ENCODE measurements at places on chromosomes 2 and 18.
A peak's percentile ranks its signal among the peaks of the same experiment; 100 is the strongest.

GRCh38 chr2:69514406-69514805 lies 77.2 kb upstream of the NFU1 start:
- no peak for DNase-seq

GRCh38 chr2:108621087-108621559 lies 86.9 kb downstream of the LIMS1 start:
- DNase-seq = peak; percentile 14

DNA sequence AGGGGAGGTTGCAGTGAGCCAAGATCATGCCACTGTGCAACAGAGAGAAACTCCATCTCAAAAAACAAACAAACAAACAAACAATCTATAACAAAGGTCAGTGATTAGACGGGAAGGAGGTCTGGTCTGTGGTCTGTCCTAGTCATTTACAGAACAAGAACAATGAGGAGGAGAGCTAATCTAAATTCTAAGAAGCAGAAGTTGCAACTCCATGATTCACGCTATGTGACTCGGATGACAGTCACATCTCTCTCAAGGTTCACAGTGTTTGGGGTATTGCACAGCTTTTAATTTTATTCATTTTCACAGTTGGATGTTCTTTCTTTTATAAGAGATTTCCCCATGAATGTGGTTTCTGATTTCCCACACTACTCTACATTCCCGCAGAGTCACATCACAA lies 218.7 kb upstream of the PIEZO2 start:
- DNase-seq = no peak

- DNase-seq = peak; percentile 66
These were observed 577 bp upstream of the TANC1 start for GRCh38 chr2:158967731-158968395.

- no peak for DNase-seq
These were observed 20.6 kb downstream of the TEX44 start for GRCh38 chr2:231613331-231613662.

- no peak for DNase-seq
These were observed 19.4 kb downstream of the ZNF516 start for GRCh38 chr18:76475450-76476194.

GRCh38 chr2:213119061-213119809 lies 32.2 kb downstream of the IKZF2 start:
- peak; percentile 47 for DNase-seq

DNA sequence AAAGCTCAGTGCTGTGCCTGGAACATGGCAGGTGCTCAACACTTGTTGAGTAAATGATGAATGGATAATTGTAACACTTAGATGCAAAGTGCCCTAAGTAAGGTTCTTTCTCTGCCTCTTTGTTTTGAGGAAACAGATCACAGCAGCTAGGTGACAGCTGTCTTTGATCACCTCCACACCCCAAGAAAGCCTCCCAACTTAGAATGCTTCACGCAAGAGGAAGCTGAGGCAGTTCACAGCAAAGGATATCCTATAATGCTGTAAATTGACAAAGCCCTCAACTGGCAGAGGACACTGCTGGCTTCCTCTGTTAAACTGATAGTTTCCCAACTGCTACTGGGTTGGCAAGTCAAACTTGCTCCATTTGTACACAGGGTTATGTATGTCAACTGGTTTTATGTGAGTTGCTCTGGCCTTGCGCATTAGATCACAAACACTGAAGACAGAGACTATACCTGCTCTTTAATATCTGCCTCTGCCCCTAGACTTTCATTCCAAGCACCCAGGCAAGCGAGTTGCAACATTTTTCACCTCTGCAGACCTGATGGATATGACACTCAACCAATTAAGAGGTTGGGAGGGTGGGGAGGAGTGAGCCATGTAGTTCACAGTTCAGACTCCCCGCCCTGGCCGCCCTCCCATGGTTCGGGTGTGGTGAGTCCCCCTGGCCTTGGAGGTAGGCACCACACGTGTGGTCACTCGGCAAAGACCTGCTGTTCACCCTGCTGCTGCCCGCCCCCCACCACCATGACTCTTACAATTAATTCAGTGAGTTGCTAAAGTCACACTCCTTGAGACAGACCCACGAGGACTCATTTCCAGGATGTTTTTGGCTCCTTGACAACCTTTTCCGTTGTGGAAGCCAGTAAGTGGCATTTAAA lies 4.8 kb upstream of the MALL start:
- DNase-seq = peak; percentile 17

Data from KG1 (cell line).